ENCODE measurements at places on chromosomes 3 and 15.
A peak's percentile ranks its signal among the peaks of the same experiment; 100 is the strongest.

DNA sequence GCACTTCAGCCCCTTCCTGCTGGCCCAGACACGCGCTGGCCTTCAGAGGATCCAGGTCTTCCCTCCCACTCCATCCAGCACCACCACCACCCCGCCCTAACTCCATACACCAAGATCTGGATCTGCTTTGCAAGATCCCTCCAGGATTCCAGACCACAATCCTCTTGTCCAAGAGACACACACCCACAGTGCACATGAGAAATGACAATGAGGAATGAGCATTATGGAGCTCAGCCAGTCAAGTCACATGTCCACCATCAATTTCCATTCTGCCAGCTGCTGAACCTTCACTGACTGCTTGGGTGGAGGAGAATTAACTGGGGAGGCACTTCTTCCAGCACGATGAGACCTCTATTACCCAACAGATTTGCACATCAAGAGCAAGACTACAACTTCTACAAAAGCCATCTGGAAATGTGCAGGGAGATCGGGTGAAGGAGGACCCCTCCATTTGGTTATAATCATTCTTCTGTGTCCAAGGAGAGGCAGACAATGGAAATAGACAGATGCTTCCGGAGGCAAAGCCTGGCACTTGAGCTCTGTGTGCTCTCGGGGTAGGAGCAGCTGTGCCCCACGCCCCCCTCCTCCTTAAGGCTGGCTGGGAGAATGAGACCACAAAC, 12.3 kb upstream of the SPATA12 start:
- DNase-seq = no peak

- no peak for DNase-seq
These were observed 74.1 kb upstream of the MELTF start for GRCh38 chr3:197103766-197104165.

- DNase-seq = no peak
These were observed 6.6 kb upstream of the BCL2L10 start for GRCh38 chr15:52118969-52119749.

- no peak for DNase-seq
These were observed 27.9 kb upstream of the IL1RAP start for GRCh38 chr3:190485830-190486532.

DNA sequence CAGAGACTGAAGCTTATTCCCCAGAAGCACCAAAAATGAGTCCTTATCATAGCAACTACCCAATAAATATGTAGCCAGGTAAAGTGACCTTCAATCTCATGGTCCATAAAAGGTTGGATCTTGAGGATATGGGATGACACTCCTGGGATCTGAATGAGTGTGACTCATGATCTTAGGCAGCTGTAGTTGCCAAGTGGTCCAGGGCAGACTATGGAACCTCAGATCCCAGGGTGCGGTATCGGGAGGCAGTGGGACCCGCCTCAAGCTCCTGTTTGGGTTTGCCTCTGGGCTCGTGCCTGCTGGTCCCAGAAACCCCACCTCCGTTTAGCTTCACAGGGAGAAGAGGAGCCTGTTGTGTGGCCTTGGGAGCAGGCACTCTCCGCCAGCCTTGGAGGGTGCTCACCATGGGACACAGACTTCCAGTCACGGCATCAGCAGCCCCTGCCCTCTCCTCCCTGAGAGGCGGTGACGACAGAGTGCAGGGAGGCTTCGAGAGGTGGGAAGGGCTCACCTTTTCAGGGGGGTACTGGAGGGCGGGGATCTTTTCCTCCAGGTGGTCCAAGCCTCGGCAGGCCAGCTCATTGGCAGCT, 8.1 kb downstream of the PLIN1 start:
- no peak for DNase-seq

DNA sequence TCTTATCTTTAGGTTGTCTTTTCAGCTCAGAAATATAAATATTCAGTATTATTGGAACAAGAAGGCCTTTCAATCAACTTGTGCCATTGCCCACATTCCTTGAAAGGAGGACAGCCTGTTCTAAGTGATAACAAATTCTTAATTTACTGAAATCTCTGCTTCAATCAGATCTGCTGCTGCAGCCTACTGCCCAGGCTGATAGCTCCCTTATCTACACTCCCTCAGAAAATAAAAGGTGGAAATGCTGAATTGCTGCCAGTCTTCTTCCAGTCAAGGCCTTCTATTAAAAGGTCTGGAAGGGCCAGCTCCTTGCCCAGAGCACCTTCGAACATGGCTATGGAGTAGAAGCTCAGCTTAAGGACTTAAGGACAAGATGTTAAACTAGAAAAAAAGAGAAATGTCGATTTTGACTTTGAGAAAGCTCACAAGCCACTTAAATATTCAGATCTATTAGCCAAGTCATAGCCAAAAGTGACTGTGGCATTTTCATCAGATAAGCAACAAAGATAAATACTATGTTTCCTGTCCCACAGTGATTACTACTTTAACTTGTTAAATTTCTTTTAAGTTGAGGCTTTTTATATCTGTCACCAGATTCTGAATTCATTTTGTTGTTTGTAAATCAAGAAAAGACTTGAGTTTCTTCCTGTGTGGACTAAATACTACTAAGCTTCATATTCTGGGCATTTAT, 480.5 kb upstream of the CBLB start:
- DNase-seq = no peak

- no peak for DNase-seq
These were observed 120.6 kb upstream of the SPATA12 start for GRCh38 chr3:56939834-56940233.

DNA sequence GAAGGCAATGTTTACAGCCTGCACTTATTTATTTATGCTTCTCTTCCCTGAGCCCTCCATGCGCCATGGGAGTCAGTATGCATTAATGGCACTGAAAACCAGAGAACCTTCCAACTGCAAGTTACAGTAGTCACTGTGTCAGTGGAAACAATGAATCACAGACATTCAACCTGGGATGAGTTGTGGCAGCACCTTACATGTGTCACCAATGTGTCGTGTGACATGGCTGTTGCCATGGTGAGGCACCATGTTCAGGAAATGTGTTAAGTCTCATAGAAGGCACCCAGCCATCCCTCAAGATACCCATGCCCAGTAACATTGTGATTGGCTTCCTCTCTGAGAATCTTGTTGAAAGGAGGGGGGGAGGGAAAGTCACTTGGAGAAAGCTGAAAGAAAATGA, 105.0 kb downstream of the FOXP1 start:
- DNase-seq = peak; percentile 52

All from activated CD4-positive, alpha-beta T cell treated with anti-CD3 and anti-CD28 coated beads, Interleukin-2, amount 50 U/mL, for 1 hour (primary cell).